Activated CD4-positive, alpha-beta T cell treated with anti-CD3 and anti-CD28 coated beads for 48 hours (primary cell): ENCODE measurements at places on chromosomes 4 and X.
A peak's percentile ranks its signal among the peaks of the same experiment; 100 is the strongest.

DNA sequence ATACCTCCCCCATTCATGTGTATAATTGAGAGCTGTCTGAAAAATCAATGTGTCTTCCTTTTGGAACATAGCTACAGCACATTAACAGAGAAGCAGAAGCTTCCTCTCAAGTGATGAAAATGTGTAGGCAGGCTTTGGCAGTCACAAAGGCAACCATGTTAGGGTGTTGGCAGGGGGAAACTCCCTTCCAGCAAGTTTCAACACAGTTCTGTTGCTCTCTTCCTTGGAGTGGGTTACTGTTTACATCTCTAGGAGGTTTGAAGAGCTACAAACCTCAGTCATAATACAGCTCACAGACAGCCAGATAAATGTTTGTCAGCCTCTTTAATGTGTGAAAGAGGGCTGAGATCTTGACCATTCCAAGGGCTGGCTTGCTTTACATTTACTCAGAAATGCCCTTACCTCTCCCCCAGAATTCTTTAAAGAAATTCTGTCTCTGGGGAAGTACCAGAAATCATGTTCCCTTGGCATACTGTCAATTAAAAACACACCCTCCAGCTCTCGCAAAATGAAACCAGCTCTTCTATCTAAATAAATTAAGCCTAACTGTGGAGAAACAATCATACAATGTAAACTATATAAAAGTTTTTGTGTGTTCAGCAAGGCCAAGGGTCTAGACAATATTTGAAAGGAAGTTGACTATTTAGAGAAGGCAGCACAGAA, 18.9 kb downstream of the ZBTB33 start:
- DNase-seq = no peak

DNA sequence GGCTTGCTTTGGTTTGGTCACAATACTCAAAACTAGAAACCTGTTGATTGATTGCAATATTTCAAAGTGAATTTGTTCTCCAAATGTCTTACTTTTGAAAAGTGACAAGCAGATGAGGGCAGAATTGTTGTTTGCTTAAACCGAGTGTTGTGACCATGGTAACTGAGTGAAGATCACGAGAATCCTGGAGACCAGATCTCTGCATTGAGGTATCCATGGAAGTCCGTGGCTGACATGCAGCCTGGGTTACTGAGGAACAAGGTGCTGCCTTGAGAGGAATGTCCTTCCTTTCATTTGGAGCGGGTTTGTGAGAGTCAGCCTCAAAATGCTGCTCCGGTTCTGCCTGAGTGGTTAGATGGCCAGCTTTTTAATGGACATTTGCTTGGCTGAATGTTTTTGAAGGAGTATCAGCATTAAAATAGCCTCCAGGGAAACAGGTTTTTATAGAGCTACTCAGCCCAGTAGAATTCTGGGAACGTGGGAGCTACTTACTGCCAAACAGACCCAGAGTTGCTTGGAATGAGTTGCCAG, 31.3 kb downstream of the NYX start:
- DNase-seq = no peak

GRCh38 chr4:79232540-79232939, 93.3 kb downstream of the NAA11 start:
- no peak for DNase-seq

- no peak for DNase-seq
These were observed 2.6 kb upstream of the WDR19 start for GRCh38 chr4:39179681-39180080.

DNA sequence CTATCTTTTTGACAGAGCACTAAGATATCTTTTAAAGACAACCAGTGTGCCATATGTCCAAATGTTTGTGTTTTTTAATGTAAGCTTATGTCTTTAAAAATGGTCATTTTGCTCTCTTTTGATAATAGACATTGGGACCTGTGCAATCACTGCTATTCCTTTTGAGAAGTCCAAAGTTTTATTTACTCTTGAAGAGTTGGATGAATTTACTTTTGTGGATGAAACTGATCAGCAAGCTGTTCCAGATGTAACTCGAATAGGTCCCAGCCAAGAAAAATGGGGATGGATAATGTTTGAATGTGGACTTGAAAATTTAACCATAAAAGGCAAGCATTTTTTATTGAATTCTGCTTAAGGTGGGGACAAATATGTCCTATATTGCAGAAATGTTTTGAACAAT, 97.2 kb downstream of the BLTP1 start:
- no peak for DNase-seq

DNA sequence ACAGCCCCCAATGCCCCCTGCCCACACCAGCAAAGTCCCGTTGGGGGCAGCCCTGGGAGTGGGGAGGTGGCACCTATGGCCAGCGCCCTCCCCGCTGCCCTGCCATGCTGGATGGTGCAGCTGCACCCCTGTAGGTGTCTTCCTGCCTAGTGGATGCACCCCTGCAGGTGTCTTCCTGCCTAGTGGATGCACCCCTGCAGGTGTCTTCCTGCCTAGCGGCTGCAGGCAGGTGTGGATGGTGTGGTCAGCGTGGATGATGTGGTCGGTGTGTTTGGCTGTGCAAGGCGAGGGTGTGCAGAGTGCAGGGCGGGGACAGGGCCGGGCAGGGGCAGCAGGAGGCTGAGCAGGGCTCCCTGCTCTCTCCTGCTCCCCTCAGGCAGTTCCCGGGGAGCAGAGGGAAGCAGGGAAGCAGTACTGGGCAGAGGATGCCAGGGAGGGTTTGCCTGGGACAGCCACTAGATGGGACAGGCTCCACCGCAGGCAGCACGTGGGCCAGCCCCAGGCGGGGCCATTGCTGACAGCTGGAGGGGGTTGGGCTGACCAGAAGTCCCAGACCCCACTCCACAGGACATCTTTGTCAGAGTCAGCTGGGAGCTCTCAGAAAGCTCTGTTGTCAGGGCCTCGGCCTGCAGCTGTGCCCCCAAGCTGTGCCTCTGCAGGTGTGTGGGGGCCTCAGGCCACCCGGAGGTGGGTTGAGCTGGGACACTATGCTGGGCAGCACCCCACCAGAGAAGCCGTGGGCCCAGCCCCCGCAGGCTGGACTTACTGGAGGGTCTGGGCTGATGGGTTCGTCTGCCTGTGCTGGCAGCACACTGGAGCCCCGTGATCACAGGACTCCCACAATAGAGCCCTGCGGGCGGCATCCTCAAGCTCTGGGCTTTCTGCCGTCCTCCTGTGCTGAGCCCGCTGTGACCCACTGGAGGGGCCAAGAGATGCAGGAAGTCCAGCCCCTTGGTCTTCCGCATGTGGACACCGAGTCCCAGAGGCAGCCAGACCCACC, 23.7 kb downstream of the DOK7 start:
- no peak for DNase-seq

DNA sequence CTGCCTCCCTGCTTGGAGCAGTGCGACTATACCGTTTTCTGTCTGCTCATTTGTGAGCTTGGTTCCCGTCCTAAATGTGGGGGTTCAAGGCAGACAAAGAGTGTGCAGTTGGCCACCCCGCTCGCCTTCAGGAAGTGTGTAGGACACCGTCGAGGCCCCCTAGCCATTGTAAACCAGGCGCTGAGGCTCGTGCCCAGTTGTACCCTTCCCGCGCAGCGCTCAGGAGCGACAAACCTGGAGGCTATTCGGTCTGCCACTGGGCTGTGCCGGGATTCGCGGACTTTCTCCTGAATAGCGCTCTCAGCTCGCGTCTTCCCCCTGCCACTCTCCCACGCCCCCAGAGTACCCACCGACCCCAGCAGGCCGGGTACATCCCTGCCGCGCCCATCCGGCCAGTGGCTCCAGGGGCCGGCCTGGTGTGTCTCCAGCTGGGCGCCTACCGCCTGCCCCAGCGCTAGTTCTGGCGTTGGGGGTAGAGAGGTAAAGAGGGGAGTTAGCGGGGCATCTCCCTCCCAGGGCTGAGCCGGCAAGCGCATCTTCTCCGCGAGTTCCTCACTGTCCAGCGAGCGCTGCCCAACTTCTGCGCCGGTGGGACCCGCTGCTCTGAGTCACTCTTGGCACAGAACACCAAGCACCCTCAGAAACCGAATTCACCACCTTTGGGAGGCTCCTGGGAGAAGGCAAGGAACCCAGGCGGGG, 880 bp upstream of the LONRF3 start:
- no peak for DNase-seq

- no peak for DNase-seq
These were observed 820.8 kb upstream of the GRIA3 start for GRCh38 chrX:122363112-122363795.

- DNase-seq = no peak
These were observed 105.2 kb upstream of the FGF16 start for GRCh38 chrX:77342004-77342403.

DNA sequence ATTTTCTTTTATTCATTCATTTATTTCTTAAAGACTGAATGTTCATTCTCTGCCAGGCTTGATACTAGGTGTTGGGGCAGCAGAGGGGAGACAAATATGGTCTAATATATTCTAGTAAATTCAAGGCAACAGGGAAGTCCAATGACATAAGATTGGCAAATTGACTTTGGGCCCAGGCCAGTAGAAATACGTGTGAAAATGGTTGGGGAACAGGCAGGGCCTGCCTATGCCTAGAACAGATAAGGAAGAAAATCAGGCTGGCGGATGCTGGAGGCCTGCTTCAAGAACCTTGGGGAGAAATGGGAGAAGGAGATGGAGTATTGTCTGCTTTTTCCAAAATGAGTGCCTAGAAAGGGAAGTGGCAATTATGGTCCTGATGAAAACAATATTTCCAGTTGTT, 108.6 kb downstream of the RTL5 start:
- DNase-seq = no peak

DNA sequence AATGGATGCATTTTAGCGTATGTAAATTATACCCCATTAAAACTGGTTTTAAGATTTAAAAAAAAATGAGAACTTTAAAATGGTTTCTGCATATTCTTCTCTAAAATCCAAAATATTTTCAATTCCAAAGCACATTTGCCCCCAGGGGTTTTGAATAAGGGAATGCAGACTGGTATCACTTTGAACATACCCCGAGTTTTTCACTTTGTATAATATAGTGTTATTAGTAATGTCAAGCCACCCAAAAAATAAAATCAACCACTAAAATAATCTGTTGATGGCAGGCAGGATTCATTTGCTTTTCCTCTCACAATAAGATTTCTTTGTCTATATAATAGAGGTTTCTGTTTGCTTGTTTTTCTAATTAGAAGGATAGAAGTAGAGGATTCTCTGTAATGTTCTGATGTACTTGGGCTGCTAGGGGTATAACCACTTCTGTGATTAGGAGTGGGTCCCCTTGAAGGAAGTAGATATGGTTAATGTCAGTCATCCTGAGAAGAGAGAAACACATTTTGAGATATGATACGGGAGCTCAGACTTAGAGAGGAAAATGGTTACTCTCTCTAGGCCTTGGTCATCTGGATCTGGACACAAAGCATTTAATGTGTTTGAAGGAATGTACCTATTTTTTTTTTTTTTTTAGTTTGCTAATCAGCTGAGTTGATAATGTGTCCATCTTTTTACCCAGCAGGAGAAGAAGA, 9.3 kb upstream of the LIN54 start:
- no peak for DNase-seq

GRCh38 chr4:66328803-66329574, 658.7 kb upstream of the EPHA5 start:
- no peak for DNase-seq

- no peak for DNase-seq
These were observed 46.2 kb upstream of the IGFBP7 start for GRCh38 chr4:57156242-57156990.

GRCh38 chr4:120877021-120877420, 45.5 kb downstream of the PRDM5 start:
- no peak for DNase-seq

GRCh38 chr4:179671609-179672008, 2229.4 kb upstream of the AGA start:
- DNase-seq = no peak

GRCh38 chrX:150478496-150479492, 89.6 kb upstream of the MTM1 start:
- DNase-seq = peak; percentile 46

GRCh38 chr4:142211444-142211843, 575.1 kb downstream of the IL15 start:
- no peak for DNase-seq

DNA sequence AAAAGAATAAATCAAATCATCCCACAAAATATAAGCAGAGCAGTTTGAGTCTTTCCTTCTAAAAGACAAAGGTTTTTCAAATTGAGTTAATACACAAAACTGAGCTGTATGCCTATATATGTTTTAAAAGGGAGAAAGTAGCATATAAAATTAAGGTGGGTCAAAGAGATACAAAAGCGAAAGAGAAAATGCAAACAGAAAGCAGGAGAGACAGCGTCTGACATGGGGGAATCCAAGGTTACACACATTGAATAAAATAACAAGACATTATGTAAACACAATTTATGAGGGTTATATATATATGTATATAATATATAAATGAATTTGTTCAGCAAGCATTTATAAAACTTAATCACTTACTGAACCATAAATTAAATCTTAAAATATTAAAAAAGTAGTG, 276.1 kb upstream of the LCORL start:
- no peak for DNase-seq

GRCh38 chr4:107283587-107284559, 247.8 kb upstream of the DKK2 start:
- no peak for DNase-seq

GRCh38 chr4:118939169-118939783, 50.6 kb downstream of the SYNPO2 start:
- DNase-seq = no peak

DNA sequence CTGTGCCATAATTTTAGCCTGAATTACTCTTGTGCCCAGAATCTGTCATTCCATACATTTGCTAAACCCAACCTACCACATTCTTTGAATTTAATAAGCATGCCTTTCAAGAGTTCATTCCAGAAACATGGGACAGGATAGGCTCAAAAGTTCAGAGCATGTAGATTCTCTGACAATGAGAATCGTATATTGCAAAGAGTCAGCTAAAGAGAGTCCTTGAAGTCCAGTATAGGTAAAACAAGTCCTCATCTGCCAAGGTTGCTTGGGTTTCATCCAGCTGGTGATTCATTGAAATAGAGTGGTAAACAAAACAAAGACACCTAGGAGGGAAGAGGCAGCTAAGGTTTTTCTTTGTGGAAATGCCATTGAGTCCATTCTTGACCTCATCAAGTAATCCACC, 249.3 kb upstream of the DIPK2B start:
- DNase-seq = no peak

DNA sequence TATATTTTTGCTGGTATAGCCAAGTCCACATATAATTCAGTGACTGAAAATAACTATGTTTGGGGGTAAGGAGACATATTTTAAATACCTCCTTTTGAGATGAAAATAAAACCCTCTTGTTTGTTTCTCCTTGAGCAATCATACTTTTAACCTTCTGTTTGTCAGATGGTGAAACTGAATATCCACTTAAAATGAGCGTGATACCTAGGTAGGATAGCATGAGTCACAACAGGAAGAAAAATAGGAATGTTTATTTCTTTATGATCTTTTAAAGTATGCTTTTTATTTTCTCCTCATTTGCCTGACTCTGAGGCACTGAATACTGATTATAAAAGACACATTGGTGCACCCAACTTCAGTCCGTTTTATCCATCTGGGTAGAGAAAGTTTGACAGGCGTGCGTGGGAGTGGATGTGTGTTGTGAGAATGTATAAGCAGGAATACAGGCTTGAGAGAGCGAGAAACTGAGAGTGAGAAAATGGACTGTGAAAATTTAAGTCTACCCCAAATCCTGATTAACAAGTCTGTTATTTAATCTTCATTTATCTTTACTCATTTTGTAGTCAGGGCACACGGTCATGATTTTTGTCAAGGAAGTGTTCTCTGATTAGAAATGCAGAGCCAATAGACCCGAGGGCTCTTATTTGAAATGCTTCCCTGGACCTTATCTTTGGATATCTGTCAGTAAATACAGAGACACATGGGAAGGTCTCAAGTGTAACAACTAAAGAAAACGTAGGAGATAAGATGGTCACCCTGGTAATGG, 62.1 kb upstream of the ANTXR2 start:
- no peak for DNase-seq
